ENCODE measurements at places on chromosomes 16 and 17.
A peak's percentile ranks its signal among the peaks of the same experiment; 100 is the strongest.

GRCh38 chr17:31388770-31389656 is 2.5 kb upstream of the RAB11FIP4 start:
- no peak for DNase-seq

GRCh38 chr16:76483307-76483909 is 206.2 kb downstream of the CNTNAP4 start:
- DNase-seq = no peak

DNA sequence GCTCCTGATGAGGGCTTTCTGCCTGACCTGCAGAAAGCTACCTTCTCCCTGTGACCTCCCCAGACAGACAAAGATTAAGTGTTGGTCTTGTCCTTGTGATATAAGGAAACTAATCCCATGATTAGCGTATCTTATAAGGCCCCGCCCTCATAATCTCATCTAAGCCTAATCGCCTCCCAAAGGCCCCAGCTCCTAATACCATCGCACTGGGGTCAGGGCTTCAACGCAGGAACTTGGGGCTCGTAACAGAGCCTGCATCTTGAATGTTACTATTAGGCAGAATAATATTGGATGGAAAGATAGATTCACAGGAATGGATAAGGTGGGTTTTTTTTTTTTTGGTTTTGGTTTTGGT is 78.9 kb downstream of the C16orf95 start:
- no peak for DNase-seq

- DNase-seq = peak; percentile 49
Measured at GRCh38 chr17:1490643-1491442, 1.6 kb downstream of the MYO1C start.

Measured in stimulated activated CD4-positive, alpha-beta T cell treated with anti-CD3 and anti-CD28 coated beads, TNF-alpha, amount 100 ng/mL, for 4 hours (primary cell).